ENCODE measurements at places on chromosomes 7 and 10.

GRCh38 chr7:39971924-39972323 lies 21.9 kb downstream of the CDK13 start:
- DNase-seq: peak; percentile 28

GRCh38 chr7:127440206-127440605 lies 47.7 kb upstream of the ZNF800 start:
- no peak for DNase-seq

DNA sequence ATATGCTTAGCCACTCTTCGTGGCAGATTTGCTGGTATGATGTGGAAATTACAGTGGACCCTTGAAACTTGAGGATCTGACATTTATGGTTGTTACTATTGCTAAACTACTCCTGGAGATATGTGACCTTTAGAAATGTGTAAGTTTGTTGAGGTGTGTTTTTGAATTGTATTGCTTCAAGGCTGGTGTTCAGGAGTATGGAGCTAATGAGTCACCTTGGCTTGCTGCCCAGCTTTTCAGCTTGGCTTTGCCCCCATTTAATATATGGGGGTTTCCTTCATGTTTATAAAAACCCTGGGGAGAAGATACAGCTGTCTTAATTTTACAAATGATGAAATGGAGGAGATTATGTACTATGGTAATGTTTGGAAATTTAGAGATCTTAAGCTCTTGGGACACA lies 11.6 kb downstream of the HBP1 start:
- DNase-seq: no peak

DNA sequence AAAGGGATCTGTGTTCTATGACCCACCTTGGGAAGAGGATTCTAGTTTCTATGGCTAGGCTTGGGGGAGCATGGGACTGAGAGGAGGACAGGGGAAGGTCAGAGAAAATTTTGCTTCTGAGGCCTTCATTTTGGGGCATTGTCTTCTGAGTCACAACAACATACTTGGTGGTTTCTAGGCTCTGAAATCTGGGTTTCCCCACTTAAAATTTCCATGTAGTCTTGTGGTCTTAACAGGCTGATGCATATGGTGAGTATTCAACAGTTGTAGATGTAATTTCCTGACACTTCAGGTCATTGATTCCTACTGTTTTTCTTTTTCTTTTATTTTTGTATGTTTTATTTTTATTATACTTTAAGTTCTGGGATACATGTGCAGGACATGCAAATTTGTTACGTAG lies 88.5 kb downstream of the ANKRD7 start:
- peak; percentile 34 for DNase-seq

DNA sequence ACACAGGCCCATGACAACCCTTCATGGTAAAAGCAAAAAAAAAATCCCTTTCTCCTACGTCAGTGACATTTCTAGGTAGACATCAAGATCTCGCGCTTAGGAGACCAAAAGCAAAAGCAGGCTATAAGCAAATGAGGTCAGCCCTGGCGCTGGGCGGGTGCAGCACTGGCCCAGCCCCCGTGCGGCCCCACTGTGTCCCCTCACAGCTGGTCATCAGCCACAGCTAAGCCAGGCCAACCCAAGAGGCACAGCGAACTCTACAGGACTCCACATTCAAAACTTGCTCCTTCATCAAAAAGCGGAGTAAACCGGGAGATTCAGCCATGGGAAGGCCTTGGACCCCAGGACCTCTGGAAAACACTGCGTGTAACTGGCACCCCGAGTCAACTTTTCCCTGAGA lies 113.7 kb downstream of the PTPRN2 start:
- DNase-seq: no peak

DNA sequence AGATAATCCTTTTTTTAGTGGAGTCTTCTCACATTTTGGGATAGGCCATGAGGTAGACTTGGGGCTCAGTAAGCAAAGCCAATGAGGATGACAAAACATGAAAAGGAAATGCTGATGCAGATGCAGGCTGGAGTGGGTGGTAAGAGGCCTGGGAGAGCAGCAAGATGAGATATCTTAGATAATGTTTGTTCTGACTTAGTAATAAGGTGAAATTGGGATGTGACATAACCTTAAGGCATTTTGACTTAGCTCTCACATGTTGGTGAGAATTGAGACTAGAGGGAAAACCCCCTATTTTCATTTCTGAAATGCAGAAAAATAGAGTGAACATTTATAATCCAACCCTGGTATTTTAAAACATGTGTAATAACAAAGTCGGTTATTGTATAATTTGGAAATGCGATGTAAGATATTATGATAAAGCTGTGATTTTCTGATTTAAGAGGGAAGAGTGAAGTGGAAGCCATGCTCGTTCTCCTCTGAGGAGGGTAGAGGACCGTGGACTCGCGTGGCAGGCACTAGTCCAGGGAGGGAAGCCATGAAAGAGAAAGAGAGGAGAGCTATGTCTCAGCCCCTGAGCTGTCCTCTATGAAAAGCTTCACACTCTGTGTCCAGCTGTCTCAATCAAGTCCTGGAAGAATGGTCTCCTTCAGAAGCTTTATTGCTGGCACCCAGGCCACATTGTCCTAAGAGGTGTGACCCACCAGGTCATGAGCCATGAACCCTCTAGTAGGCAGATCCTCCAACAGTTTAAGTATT lies 57.3 kb downstream of the ST7 start:
- peak; percentile 54 for DNase-seq

DNA sequence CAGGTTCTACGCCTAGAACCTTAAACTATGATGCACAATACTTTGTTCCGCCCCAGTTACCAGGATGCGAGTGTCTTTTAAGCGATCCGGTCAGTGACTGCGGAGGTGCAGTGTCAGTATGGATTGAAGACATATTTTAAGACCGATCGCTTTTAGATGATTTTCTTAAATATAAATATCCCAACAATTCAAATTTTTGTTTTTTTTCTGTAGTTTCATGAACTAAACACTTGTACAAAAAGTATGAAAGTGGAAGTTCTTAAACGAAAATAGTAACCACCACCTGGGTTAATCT lies 835 bp downstream of the COMMD3 start:
- DNase-seq: no peak

GRCh38 chr7:51346126-51346525 lies 29.5 kb upstream of the COBL start:
- no peak for DNase-seq
